ENCODE measurements at places on chromosomes 4 and X.

DNA sequence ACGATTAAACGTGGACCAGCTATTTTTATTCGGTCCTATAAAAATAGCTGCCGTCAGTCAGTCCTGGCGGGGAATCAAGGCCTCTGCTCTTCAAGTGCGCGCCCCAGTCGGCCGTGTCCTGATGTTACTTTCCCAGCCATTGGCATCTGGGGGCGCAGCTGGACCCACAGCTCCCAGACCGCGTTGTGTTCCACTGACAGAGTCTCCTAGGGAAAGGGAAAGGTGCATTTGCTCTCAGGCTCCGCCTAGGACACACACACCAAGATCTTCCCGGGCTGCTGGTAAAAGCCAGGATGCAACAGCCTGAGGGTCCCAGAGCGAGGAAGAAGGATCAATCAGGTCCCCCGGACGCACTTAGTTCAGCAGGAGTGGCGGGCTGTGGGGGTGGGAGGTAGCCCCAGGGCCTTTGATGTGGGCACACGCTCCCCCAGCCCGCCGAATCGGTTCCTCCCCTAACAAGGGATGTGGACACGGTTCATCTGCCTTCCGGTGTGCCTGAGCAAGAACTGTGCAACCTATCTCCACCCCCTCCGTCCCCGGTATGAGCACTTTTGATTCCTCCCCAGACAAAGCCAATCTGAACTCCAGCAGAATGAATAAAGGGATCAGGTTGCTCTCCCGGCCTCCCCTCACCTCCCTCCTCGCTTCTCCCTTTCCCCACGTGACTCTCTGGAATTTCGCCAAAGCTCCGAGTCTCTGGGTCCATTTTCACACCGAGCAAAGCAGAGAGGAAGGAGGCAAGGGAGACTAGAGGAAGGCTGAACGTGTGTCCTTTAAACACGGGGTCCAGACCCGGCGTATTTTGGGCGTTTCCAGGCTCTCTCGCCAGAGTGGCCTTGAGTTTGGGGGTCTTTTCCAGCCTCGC, 626 bp upstream of the FRAS1 start:
- peak; percentile 68 for DNase-seq

DNA sequence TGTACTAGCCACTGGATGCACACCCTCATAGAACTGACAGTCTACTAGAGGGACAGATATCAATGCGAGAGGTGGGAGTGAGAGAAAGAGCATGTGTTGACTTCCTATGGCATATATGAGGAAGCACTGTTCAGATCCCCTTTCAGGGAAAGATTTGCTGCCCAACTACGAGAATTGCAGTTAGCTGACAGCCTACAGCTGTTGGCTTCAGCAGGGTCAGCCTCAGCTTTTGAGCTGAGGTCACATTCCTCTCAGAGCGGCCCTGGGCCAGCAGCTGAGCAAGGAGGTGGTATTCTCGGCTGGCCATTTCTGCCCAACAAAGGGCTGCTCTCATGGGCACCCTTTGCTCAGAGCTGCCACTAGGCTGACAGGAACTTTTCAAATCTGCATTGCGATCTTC, 580.2 kb downstream of the MID1IP1 start:
- no peak for DNase-seq

GRCh38 chr4:51943221-51943620, 76.9 kb downstream of the LRRC66 start:
- no peak for DNase-seq

GRCh38 chrX:108312957-108313356, 125.3 kb downstream of the COL4A6 start:
- DNase-seq, result no peak

- no peak for DNase-seq
These were observed 12.2 kb downstream of the TADA2B start for GRCh38 chr4:7055111-7055989.

GRCh38 chrX:65034292-65034667, 58.0 kb upstream of the ZC4H2 start:
- DNase-seq, result no peak

- no peak for DNase-seq
These were observed 30.1 kb downstream of the NAT8L start for GRCh38 chr4:2089222-2089621.

DNA sequence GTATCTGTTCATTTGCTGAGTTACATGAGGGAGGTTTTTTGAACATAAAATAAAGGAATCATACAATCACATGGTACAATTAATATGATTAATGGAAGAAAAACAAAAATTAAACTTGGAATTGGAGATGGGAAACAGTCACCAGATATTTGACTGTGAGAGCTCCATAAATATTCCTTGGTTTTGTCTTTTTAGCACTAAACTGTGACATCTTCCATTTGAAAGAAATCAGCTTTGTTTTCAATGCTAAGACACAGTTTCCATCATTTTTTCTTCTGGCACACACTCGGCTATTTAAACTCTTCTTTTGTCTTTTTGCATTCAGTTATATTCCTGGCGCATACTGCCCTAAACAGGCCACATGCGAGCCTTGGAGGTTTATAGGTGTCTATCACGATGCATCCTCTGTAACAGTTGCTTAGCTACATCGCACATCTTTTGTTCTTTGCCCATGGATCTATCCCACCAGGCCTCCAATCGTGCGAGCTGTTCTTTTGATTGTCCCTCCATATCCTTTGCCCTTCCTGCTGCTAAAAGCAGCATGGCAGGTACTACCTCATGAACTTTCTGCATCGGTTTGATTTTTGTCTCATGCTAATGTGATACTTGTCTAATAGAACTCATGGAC, 158.3 kb downstream of the LDB2 start:
- no peak for DNase-seq

DNA sequence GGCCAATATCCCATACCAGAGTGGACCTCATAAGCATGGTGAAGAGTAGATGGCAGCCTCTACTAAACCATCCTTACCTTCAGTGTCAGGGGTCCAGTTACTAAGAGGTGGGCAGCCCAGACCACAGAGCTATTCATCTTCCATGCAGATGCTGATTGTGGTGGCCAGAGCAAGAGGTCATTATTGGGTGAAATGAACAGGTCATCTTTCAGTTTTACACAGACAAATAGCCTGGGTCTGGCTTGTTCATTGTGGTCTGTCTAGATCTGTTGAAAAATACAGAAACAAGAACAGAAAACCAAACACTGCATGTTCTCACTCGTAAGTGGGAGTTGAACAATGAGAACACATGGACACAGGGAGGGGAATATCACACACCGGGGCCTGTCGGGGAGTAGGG, 71.3 kb downstream of the PAK3 start:
- no peak for DNase-seq

GRCh38 chr4:83093060-83093640, 21.4 kb downstream of the PLAC8 start:
- no peak for DNase-seq

DNA sequence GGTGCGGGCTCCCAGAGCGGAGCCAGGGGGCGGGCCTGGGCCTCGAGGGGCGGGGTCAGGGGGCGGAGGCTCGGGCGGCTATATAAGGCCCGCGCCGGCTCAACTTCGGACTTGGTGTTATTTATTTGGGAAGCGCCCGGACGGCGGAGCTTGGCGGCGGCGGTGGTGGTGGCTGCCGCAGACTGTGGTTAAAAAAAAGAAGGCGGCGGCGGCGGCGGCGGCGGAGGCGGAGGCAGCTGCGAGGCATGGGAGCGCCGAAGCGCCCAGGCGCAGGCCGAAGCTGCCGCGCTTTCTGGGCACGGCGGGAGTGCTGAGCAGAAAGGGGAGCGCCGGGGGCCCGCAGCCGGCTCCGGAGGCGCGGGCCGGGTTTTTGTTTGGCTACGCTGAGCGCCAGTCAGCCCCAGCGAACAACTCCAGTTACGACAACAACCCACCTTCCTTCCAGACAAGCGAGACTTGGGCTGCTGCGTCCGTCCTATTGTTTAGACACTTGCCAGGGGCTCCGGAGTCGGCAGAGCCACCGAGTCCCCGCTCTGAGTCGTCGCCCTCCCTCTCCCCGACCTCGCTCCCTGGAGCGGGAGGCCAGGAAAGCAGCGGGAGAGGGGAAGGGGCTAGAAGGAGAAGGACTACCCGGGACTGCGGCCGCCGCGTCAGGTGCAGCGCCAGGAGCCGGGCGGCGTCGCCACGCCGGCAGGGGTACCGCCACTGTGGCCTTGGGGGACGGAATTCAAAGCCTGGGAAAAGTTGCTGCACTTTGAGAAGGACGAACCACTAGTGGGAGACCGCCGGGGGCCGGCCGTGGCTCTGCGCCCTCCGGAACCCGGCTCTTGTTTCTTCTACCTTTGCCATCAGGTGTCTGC, at the start of gene SLIT2:
SLIT2 (plus strand) TSS at position 110 of the 860 bp plus-strand sequence. CDS start 1,911 bp downstream, outside the sequence.
- DNase-seq, result peak; percentile 69

GRCh38 chrX:40063555-40063954, 34.2 kb downstream of the BCOR start:
- DNase-seq, result no peak

- no peak for DNase-seq
These were observed 160.2 kb upstream of the RBPJ start for GRCh38 chr4:26160591-26160990.

- DNase-seq, result no peak
These were observed 159.3 kb downstream of the PTCHD1 start for GRCh38 chrX:23493941-23494374.

DNA sequence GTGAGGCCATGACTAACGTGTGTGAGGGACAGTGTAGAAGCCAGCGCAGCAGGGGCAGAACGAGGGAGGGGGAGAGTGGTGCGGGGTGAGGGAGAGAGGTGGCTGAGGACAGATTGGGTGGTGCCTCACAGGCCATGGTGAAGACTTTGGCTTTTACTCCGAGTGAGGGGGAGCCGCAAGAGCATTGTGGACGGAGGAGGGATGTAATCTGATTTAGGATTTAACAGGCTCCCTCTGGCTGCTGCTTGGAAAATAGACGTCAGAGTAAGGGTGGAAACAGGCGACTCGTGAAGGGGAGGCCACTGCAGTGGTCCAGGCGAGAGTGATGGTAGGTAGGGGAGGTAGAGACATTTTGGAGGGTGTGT, 13.0 kb downstream of the PPP1R3F start:
- no peak for DNase-seq

- DNase-seq, result no peak
These were observed 221.0 kb upstream of the GALNT7 start for GRCh38 chr4:172947594-172947993.

DNA sequence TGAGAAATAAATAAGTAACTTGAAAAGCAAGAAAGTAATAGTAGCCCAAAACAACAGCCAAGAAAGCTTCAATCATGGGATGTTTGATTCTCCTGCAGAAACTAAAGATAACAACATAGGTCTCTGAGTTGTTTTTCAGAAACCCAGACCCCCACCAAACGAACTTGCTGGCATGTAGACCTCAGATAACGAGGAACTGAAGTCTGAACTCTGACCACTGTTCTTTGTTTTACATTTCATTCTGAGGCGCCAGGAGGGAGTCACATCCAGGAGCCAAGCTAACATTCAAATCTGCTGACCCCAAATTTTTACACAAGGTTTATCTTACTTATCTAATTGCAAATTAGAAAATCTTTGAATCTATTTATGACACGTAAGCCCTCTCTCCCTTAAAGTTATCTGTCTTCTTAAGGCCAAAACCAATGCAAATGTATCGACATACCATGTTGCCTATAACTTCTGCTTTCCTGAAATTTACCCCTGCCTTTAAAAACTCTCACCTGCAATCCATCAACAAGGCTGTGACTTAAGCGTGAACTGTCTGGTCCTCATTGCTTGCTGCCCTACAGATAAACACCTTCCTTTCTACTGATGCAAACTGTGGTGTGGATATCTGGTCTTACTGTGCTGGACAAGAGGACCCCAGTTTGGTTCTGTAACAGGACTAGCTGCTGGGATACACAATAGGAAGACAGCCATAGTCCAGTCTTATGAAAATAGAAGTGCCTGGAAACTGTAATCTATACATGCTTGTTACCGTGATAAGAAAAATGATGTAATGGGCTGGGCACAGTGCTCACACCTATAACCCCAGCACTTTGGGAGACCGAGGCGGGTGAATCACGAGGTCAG, 37.5 kb upstream of the NEIL3 start:
- no peak for DNase-seq

GRCh38 chr4:86978709-86979108, 43.9 kb downstream of the AFF1 start:
- no peak for DNase-seq

DNA sequence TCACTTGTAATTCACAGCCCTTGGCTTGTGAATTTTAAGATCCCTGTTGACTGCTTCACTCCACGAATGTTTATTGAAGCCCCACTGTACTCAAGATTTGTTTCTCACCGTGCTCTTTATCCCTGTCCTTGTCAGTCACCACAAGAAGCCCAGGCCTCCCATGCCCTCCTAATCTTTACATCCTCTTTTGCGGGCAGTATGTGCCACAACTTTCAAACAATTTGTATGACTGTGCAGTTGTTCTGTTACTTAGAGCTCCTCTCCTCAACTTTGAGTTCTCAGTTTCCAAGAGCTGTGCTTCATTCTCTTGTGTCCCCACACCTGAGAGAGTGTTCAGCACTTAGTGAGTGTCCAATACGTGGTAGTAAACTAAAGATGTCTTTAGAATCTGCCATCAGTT, 467.7 kb downstream of the NKX6-1 start:
- DNase-seq, result no peak

- no peak for DNase-seq
These were observed 24.1 kb downstream of the FHL1 start for GRCh38 chrX:136171420-136171819.

DNA sequence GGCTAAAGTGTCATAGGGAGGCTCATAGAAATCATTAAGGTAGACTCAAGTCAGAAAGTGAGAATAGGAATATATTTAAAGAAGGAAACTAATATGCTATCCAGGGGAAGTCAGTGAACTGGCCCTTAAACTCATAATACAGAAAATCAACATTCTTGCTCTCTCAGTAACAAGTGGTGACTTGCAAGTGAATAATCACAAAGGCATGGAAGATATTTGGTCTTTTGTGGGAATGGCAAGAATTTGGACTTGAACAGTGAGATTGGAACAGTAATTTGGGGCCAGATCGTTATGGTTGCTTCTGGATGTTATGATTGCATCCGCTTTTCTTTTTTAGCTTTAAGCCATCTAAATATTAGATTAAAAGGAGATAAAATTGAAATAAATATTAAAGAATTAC, 103.8 kb downstream of the TBC1D19 start:
- no peak for DNase-seq

DNA sequence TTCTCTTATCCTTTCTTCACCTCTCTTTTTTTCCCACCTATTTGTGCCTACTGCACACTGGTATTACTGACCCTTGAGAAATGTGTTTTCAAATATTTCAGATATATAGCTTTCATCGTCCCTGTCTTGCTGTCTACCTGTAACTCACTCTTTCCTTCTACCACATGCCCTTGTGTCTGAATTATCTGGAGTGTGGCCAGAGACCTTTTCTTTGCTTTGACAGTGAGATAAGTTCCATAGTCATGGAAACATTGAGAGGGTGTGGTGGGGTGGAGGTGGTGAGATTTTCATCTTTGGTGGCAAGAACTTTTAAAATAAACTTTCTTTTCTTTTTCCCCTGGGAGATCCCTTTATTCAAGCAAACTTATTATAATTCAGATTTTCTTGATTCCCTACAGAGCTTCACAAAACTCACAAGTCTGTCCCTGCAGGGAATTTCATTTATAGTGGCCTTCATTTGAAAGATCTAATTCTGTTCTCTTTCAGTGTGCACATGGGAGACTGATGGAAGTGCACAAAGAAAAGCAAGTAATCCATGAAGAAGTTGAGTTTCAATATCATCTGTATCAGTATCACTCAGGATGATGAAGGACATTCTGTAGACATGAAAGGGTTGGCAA, 95.7 kb downstream of the SH2D1A start:
- DNase-seq, result no peak

All from GM10248 (cell line).